ENCODE measurements at places on chromosomes 5 and 9.

DNA sequence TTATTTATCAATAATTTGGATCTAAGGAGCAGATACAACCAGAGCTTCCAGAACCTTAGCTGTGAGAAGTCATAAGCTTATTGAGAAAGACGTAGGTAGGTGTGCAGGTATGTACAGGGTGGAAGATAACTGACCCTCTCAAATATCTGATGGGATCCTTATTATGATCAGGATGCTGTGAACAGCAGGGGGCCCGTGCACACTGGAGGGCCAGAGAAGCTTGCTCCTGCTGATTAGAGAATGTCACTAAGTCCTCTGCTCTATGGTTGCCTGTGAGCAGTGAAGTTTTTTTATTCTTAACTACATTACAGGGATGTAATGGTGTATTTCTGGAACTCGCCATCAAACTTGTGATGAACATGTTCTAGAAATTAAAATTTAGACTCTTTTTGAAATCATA lies 108.9 kb upstream of the POU5F2 start:
- no peak for DNase-seq

DNA sequence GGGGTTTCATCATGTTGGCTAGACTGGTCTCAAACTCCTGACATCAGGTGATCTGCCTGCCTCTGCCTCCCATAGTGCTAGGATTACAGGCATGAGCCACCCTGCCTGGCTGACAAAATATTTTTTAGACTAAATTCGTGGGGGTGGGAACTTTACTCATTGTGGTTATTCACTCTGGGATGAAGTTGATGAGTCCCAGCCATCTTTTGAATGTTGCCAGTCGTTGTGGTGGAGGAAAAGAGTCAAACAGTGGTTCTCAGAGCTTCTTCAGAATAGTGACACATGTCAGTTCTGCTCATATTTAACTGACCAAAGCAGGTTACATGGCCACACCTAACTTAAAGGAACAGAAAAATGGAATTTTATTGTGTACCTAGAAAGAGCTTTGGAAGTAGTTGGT lies 6.9 kb downstream of the SREK1 start:
- DNase-seq = no peak

DNA sequence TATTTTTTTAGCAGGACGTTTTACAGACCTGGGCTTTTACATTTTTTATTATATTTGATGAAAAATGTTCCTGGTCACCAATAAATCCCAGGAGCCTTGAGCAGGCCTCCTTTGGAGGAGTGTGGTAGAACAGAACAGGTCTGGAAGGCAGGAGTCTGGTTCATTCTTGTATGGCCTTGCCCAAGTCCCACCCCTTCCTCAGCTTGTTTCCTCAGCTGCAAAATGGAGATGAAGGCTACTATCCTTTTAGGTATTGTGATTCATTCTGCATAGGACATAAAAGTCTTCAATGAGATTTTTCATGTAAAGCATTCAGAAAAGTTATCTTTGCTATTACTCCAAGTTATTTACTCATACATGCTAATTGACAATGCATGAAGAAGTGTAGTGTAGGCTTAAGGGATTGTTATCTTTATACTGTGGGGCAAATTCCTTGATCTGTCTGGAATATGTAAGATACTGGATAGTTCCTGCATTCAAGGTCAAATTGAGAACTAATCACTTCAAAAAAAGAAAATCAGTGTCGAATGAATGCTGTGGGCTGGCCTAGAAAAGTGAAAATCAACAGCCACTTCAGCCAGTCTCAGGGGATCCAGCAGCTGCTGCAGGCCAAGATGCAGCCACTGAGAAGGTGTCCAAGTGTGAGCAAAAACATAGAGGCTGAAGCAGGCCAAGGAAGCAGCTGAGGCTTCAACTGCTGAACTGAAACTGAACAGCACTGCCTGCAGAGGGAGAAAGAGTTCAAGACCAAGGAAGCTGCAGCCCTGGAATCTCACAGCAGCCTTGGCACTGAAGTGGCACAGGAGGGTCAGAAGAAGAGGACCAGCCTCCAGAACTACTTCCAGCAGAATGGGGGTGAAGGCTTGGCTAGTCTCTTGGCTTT lies 15.5 kb upstream of the SLC36A3 start:
- DNase-seq = no peak

- DNase-seq = no peak
Observed at GRCh38 chr5:169174923-169175322, 126.0 kb downstream of the SLIT3 start.

- no peak for DNase-seq
Observed at GRCh38 chr5:80177236-80177635, 78.6 kb downstream of the SERINC5 start.

DNA sequence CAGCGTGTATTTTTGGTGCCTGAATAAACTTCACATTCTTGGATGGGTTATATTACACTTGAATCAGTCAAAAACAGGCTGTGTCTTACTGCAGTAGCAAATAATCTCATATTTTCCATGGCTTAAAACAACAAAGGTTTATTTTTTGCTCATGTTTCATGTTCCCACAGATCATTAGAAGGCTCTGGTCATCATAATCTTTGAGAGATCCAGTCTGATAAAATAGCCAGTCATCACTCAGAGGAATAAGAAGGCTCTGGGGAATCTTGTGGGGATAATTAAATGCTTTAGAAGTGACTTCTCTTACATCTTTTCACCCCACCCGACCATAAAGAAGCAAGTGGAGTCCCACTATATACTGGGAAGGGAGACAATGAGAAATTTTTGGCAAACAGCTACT lies 417.7 kb downstream of the PSAT1 start:
- no peak for DNase-seq

DNA sequence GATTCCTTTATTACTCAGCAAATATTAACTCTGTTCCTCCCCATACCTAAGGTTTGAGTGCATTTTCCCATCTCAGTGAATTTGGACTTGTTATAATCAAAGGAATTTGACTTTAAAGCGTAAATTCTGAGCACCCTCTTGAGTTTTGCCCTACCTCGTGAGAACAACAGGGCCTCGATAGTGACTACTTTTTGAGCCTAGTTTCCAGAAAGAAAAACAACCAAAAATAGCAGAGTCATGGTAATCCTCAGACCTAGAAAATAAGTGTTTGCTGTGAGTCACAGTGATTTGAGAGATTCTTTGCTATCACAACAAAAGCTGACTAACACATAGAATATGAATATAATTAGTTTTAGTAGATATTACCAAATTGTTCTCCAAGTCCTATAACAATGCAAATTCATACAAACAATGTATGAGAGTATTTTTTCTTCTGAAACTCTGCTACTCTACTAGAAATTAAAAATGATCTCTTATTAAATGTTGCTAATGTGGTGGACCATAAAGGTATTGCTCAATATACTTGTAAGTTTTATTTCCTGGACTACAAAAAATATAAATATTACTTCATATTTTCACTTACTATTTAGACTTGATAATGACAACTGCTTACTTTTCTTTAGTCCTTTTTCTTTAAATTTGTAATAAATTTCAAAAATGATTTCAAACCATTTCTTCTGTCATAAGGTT lies 759.7 kb downstream of the BRINP1 start:
- DNase-seq = no peak

DNA sequence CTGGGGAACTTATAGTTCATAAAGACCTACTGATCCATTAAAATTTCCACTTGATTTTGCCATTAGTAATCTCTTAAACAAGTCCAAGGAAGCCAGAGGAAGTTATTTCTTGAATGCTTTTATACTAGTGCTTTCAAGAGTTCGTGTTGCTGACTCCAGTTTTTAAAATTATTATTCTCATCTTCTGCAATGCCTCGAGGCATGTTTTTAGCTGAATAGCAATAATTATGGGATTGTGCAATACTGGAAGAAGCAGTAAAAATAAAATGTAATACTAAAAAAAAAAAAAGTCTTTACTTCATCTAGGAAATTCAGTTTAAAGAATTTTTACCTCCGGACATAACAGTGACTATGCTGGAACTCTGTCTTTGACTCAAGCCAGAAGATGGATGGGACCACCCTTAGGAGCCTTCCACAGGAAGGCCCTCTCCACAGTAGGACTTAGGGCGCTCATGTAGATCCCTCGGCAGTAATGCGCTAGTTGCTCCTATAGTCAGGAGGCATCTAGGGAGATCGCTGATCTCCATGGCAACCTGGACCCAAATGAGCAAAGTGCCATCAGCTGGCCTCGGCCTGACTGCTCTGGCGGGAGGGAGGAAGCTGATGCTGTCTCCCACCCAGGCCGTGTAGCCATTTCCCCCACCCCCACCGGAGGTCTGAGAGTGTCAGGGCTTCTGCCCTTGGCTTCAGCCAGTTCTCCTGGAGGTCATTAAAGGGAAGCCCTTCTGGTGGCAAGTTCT lies 56.7 kb downstream of the DAPK1 start:
- no peak for DNase-seq

GRCh38 chr5:150052956-150053712 lies 33.2 kb downstream of the CSF1R start:
- no peak for DNase-seq

GRCh38 chr9:109454041-109454440 lies 44.1 kb downstream of the PTPN3 start:
- no peak for DNase-seq

- DNase-seq = no peak
Observed at GRCh38 chr9:7509576-7510145, 289.9 kb downstream of the DMAC1 start.

DNA sequence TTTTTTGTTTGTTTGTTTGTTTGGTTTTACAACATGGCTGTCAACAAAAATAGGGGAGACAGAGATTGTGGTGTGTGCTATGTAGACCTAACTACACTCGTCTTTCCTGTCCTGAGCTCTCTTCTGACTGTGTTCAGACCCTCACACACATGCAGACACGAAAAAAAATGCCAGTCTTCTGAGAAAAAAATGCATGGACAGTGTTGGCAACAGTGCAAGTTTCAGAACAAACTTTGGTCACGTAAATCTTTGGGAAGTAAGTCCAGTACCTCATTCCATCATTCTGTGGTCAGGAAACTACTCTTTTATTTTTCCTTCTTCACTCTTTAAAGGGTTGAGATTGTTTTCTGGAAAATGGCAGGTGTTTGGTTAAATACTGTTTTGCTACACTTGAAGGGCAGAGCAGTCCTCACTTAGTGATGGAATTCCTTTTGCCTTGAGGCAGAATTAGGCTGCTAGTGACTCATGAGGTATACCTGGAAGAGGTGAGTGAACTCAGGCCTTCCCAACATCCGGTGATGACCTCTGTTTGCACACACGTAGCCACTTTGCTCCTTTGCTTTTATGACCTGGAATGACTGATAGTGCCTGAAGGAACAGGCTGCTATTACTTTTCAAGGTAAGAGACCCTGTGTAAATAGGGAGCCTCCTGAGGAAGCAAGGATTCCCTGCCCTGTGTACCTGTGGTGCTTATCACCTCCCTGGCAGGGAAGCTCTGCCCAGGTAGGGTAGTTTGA lies 81.6 kb upstream of the TNFAIP8 start:
- no peak for DNase-seq
